Stimulated activated CD8-positive, alpha-beta memory T cell treated with anti-CD3 and anti-CD28 coated beads, Interleukin-4, amount 100 ng/mL, for 48 hours (primary cell): ENCODE measurements at places on chromosomes 3 and 15.
A peak's percentile ranks its signal among the peaks of the same experiment; 100 is the strongest.

DNA sequence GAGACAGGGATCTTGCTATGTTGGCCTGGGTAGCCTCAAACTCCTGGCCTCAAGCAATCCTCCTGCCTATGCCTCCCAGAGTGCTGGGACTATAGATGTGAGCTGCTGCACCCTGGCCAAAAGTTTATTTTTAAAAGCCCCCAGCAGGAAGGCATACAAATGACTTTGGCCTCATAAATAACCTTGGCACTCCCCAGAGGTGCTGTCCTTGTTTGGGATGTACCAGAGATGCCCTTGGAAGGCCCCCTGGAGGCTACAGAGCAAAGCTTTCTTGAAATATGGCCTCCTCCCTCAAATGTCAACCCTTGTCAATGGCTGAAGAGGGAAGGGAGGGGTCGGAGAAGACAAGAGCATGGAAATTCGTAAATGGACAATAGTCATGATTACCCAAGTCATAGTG lies 14.0 kb upstream of the RTP3 start:
- DNase-seq, result no peak

GRCh38 chr3:21484828-21485144 lies 266.2 kb downstream of the ZNF385D start:
- DNase-seq, result no peak

DNA sequence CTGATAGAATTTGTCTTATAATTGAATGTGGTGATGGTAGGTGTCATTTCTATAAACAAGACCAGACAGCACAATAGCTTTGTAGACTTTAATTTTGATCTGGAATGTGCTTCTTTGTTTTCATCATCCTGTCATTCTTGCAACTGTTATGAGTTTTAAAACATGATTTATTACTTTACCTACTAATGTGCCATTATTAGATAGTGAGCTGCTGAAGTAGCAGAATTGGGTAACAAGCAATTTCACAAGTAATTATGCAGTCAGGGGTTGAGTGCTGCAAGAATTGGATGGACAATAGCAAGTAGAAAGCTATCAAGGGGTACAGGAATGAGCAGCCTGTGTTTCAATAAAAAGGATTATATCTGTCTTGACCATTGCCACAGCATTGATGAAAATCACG lies 975.6 kb downstream of the ROBO1 start:
- DNase-seq, result no peak

DNA sequence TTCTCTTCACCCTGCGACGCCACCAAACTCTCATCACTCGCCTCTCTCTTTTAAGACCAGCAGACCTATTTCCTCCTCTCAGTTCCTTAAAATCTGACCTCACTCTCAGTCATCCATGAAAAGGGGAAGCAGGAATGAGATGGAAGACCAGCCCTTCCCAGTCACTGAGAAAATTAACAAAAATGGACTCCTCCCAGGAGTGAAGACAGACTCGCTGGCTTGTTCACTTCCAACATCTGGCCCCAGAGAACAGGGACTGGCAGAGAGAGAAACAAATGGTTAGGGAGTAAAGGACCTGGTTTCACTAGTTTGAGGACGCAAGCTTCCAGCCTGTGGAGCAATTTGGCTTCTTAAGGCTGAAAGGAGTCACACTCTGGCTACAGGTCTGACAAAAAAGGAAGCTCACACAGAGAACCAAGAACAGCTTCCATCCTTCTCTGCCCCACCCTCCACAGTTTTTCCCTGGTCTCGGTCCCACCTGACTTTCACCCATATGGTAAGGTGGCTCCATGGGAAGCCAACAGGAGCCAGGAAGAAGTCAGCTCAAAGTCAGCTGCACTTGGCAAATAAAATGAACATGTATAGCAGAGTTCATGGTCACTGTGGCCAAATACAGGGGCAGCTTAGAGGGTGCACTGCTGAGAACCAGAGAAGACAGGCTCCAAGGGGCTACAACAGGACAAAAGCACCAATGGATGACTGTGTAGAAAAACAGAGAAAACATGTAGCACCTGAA lies 57.2 kb downstream of the ITGB5 start:
- no peak for DNase-seq

DNA sequence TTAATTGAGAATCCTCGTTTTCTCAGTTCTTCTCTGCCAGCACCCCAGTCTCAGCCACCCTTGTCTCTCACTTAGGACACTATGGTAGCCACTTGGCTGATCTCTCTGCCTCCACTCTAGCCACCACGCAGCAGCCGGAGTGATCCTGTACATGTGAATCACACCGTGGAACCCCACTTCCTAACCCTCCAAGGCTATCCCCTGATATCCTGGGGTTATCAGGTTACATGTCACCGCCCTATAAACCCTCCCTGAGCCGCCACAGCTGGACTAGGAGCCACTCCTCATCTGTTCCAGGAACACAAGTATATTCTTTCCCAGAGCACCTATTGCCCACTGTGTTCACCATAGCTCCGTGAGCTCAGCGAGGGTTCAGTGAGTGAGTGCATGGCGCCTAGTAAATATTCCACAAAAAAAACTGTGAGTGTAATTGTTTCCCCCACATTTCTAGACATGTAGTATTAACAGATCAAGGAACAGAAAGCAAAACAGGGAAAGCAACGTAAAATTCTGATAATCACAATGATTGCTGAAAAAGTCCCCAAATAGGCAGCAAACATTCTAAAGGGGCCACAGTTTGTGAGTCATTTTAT lies 661 bp upstream of the PARP14 start:
- peak; percentile 37 for DNase-seq

DNA sequence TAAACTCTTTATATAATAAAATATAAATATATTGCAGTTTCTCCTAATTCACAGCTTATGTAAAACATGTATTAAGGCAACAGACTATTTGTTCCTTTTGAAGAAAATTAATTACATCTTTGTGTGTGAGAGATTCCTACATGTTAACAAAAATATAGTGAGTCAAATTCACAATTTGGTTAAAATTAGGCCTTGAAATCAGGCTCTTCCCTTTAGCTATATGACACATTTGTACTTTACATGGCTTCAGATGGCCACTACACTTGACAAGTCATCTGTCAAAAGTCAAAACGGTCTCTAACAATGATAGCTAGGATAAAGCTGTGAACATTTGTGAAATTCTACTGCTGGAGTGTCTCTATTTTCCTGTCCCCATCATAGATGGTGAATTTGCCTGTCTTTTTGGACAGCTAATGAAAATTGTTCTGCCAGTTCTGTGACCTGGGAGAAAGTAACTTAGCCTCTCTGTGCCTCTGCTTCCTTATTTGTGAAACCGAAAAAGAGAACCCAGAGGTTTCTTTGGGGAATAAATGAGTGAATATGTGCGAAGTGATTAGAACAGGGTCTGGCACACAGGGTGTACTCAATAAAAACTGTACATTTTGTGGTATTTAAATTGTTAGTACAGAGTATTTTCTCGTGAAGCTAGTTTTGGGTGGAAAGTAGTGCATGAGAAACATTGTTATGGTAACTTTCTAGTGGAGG lies 23.6 kb downstream of the TM4SF4 start:
- no peak for DNase-seq

DNA sequence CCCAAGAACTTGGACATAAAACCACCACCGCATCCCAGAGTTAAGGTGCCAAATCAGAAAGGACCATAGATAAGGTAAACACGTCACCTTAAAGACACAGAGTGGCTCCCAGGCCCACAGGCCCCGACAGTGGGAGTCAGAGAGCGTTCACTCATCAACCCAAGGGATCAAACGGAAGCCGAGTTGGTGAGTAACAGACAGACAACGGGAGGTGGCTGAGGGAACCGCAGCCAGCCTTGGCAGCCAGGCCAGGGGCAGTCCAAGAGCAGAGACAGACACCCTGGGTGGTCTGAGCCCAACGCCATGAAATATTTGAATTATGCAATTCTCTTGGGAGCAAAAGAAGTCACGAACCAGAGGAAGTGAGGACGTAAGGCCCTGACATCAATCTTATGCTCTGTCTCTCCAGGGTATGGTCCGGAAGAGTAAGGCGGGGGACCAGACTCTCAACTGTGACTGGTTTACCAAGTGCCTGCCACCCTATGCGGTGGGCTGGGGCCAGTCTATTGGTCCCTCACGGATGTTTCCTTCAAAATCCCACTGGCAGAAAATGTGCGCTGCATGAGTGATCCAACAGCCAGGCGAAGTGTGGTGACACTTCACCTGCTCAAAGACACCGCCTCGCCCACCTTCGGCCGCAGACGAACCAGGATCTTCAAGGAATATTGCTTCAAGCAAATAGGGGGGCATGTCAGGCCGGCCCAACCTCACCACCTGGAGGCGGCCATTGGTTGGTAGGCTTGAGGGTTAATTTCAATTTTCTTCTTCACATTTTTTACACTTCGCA lies 34.3 kb downstream of the TMEM44 start:
- no peak for DNase-seq
